Fibroblast of upper back skin (primary cell): ENCODE measurements at places on chromosomes 3 and 15.
A peak's percentile ranks its signal among the peaks of the same experiment; 100 is the strongest.

GRCh38 chr3:121505256-121505655, 40.5 kb downstream of the POLQ start:
- DNase-seq = no peak

DNA sequence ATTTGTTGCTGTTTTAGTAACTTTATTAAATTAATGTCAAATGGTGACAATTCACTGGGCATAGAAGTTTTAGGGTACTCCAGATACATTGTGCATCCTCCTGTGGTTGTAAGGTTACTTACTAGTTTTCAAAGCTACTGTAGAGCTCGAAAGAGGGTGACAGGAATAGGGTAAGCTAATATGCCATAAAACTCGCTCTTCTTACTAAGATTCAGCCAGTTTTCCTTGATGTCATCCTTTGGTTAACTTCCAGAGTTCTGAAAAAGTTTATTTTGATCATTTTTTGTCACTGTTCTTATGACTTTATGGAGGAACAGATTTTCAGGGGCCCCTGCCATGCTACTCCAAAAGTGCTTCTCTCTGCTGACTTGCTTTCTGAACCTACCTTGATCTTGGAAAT, 334.8 kb downstream of the PLCL2 start:
- DNase-seq = no peak

GRCh38 chr15:75172284-75172820, 29.3 kb upstream of the C15orf39 start:
- peak; percentile 24 for DNase-seq

DNA sequence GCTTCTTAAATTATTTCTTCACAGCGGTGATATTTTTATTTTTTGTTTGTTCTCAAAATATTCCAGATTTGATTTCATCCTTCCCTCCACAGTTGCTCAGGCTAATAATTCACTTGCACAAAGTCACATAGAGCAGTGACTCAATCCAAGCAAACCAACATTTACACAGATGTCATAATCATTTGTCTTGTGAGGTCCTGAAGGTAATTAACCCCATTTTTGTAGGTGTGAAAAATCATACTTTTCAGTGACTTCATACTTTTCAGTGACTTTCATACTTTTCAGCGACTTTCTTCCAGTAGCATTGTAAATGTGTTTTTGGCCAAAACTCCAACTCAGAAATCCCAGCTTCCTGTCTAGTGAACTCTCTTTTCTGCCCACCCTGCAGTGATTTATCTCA, 32.1 kb downstream of the CD200 start:
- DNase-seq = no peak

DNA sequence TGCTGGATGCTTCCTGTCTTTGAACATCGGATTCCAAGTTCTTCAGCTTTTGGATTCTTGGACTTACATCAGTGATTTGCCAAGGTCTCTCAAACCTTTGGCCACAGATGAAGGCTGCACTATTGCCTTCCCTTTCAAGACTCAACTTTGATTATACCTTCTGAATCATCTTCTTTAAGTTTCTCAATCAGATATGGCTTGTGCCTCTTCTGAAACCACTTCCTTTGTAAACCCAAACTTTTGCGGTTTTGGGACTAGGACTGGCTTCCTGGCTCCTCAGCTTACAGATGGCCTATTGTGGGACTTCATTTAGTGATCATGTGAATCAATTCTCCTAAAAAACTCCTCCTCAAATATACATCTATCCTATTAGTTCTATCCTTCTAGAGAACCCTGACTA, 47.1 kb upstream of the CADPS start:
- DNase-seq = peak; percentile 74

DNA sequence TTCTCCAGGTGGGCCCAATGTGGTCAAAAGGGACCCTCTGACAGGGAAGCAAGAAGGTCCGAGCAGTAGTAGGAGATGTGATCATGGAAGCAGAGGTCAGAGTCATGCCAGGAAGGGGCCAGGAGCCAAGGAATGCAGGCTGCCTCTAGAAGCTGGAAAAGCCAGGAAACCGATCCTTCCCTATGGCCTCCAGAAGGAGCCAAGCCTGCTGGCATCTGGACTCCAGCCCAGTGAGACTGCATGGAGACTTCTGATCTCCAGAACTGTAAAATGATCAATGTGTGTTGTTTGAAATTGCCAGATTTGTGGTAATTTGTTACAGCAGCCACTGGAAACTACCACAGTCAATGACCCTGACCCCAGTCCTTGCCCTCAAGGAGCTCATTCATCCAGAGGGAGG, 56.8 kb upstream of the SPATA12 start:
- no peak for DNase-seq

DNA sequence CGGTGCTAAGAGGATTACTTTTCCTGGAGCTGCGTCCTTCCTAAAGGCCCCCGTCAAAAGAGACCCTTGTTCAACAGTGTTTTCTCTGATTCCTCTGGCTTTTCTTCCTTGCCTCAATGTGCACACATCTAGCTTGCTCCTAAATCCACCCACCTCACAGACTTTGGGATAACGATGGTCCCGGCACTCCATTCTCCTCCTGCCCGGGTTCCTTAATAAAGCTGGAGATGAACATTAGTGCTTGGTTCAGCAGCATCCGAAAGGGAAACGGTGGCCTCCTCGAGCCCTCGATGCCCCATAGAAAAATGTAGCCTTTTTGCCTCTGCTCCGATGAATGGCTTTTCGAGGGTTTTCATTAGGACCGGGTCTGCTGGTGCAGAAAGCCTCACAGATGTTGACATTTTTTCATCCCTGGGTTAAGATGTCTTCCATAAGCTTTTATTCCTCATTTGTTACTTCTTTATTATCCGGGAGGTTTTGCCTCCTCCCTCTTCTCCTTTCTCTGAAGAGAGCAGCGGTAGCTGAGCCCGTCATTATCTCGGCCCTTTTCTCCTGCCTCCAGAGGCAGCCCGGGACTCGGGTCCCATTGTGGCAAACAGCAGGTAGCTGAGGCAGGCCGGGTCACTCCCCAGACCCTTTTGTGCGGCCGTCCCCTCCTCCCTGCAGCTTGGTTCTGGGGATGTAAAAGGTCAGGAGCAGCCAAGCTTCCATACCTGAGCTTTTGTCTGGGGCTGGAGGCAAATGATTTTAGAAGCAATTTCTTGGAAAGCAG, 64.6 kb downstream of the CPN2 start:
- no peak for DNase-seq

- DNase-seq = no peak
Measured at GRCh38 chr3:149327156-149327555, 6.3 kb downstream of the TM4SF18 start.

GRCh38 chr15:57363661-57364060, 12.6 kb upstream of the CGNL1 start:
- no peak for DNase-seq

DNA sequence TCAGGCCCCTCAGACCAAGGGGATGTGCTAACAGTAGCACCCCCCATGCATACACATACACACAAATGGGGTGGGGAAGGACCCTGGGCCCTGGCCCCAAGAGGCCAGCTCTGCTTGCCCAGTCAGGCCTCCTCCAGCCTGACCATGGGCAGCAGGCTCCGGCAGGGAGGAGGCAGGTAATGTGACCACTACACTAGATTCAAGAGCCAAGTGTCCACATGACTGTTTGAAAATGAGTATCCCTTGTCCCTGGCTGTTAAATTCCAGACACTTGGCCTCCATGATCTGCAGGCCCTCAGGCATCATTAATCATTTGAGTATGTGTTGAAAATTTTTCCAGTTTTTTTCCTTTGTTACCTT, 13.9 kb upstream of the GNAI2 start:
- DNase-seq = no peak

DNA sequence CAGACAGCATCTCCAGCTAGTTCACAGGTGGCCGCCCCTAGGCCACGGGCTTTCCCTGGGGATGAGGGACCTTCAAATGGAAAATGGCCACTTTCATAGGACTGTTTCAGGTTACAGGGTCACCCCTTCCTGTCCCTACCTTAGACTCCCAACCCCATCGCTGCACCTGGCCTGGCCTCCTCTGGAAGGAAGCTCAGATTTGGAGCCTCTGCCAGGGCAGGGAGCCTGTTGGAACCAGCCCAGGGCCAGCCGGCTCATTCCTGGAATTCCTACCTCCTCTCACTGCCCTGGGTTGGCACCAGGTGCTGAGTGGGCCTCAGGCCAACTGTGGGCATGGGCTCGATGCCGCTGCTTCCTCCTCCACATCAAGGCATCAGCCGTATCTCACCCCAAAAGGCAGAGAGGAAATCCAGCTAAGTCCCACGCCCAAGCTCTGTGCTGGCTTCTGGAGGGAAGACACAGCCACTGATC, 42.2 kb downstream of the KLHL25 start:
- DNase-seq = no peak

- no peak for DNase-seq
Measured at GRCh38 chr15:25091421-25092158, 136.8 kb downstream of the SNRPN start.

- DNase-seq = no peak
Measured at GRCh38 chr3:9098716-9099675, 135.7 kb upstream of the RAD18 start.

GRCh38 chr3:13009946-13010315, 63.3 kb downstream of the IQSEC1 start:
- DNase-seq = no peak

DNA sequence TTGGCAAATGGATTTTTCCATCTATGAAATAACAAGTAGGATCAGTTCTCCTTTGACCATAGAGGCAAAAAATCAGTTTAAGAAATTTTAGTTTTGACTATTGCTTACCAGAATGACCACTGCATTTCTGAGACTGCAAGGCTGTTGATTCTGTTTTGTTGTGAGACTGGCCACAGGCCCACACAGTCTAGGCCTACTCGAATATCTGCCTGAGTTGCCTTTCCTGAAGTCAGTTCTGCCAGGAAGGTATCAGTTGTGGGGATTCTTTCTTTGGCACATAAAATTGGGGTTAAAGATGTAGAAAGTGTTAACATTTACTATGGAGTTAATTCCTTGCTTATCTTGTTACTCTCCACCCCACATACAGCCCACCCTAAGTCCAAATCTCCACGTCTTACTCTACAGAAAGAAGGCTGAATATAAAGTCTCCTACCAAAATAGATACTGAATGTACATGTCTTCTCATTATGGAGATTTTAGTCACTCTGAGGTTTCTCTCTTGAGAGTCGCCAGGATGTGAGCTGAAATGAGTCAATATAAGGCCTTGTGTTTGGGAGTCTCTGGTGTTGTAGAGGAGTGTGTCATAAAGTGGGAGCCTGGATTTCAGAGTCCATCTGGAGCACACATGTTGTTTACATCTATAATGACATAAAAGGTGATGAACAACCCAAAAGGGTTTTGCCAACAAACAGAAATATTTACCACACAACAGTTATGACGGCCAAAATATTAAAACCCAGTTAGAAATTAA, 45.0 kb upstream of the WWTR1 start:
- DNase-seq = peak; percentile 93

GRCh38 chr3:187066228-187066995, 72.9 kb downstream of the RPL39L start:
- DNase-seq = peak; percentile 44

DNA sequence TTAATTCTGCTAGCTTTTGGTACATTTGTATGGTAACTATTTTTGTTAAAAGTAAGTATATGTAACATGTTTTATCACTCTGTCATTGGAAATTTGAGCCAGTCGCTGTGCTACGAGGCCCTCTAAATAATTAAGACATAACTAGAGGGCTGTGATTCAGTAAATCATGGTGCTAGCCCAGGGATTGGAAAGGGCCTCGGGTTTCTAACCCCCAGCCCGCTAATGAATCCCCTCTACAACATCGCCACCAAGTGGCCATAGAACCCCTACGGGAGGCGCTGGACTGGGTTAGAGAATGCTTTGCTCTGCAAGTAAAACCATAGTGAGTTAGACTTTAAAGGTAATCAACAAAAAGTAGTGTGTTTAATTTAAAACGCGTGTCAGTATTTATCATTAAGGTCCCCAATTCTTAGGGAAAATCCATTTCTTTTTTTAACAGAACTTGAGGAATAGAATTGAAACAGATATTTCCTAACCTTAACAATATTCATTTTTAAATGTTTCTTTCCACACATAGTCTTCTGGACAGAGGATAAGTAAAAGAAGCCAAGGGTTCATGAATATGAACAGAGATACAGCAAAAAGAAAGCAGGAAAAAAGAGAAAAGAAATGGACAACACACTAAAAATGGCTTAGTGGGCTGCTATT, 744.7 kb downstream of the EPHA3 start:
- DNase-seq = peak; percentile 68

DNA sequence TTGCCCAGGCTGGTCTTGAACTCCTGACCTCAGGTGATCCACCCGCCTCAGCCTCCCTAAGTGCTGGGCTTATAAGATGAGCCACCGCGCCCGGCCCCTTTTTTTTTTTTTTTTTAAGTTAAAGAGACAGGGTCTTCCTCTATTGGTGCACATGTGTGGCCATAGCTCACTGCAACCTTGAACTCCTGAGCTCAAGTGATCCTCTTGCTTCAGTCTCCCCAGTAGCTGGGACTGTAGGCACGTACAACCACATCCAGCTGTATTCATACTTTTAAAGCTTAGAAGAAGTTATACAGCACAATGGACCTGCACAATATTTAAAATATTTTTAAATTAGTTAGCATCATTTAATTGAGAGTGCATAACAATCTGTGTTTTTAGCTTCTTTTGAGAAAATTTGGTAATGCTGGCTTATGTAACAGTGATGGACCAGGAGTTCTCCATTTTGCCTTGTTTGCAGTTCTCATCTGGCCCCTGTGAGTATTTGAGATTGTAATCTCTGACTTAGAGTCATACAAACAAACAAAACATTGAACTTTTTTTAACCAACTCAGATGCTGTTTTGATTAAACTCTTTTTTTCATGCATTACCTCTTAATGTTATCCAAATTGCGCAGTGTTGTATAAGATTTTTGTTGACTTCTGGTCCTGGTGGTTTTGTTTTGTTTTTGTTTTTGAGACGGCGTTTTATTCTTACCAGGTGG, 33.0 kb downstream of the CHD2 start:
- DNase-seq = no peak

- DNase-seq = no peak
Measured at GRCh38 chr15:44804298-44805046, 68.1 kb downstream of the TRIM69 start.

GRCh38 chr3:127693336-127693843, 20.6 kb downstream of the ABTB1 start:
- no peak for DNase-seq

DNA sequence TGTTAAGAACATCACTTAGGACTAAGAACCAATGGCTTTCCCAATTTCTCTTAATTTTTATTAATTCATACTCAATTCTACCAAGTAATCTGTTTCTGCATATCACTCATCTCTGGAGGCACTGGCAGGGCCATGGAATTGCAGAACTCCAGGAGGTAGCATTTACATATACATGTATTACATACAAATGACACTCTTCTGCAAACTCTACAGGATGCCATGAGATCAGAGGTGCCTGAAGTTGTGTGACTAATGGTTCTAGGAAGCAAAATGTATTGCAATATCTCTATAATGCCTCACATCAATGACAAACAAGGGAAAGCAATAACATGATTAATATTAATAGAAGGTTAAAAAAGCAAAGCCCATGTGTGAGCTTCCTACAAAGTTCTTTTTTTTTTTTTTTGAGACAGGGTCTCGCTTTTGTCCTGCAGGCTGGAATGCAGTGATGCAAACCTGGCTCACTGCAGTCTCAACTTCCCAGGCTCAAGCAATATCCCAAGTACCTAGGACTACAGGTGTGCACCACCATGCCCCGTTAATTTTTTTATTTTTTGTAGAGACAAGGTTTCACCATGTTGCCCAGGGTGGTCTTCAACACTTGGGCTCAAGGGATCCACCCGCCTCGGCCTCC, 33.0 kb downstream of the DENND6A start:
- no peak for DNase-seq

- no peak for DNase-seq
Measured at GRCh38 chr3:61221759-61222362, 29.4 kb downstream of the FHIT start.
